ENCODE measurements at places on chromosomes 5 and 9. TPM values are rescaled to one million over a fixed set of nuclear protein-coding genes. Genes with fewer than 3 reads are reported as not detected.

HNRNPAB gene
- total RNA-seq, result 379 TPM

IL13 gene
- total RNA-seq, result not detected

PCDHGB5 gene
- total RNA-seq, result 2.1 TPM

RLN2 gene
- total RNA-seq, result 0.24 TPM

ZNF474 gene
- 0.21 TPM for total RNA-seq

TTC33 gene
- total RNA-seq, result 8.5 TPM

CRHBP gene
- total RNA-seq, result 0.21 TPM

TXNDC8 gene
- total RNA-seq, result not detected

UBE2QL1 gene
- 0.15 TPM for total RNA-seq

ZNF454 gene
- total RNA-seq, result not detected

TRIM36 gene
- 1.8 TPM for total RNA-seq

TNFSF15 gene
- 0.40 TPM for total RNA-seq

CSF1R gene
- total RNA-seq, result 0.33 TPM

ANKRD31 gene
- total RNA-seq, result 0.05 TPM

IL7R gene
- 0.46 TPM for total RNA-seq

SLC36A2 gene
- not detected for total RNA-seq

FAT2 gene
- total RNA-seq, result not detected

MAMDC2 gene
- 0.40 TPM for total RNA-seq

ZNF300 gene
- 2.7 TPM for total RNA-seq

CCDC192 gene
- not detected for total RNA-seq

TMEM215 gene
- not detected for total RNA-seq

TSSK1B gene
- not detected for total RNA-seq

CHSY3 gene
- total RNA-seq, result 0.13 TPM

INSYN2B gene
- 0.73 TPM for total RNA-seq

FOXD4L6 gene
- total RNA-seq, result not detected

WNT8A gene
- not detected for total RNA-seq

INSL6 gene
- not detected for total RNA-seq

IRX4 gene
- total RNA-seq, result 0.42 TPM

SLC34A1 gene
- not detected for total RNA-seq

LPCAT1 gene
- 142 TPM for total RNA-seq

CLTA gene
- total RNA-seq, result 420 TPM

ATG10 gene
- 9.4 TPM for total RNA-seq

GFI1B gene
- not detected for total RNA-seq

APBA1 gene
- 0.51 TPM for total RNA-seq

DCANP1 gene
- not detected for total RNA-seq

LURAP1L gene
- 14.6 TPM for total RNA-seq

IFNA13 gene
- total RNA-seq, result not detected

C5 gene
- total RNA-seq, result 11.6 TPM

MARCOL gene
- total RNA-seq, result not detected

SPATA31C1 gene
- total RNA-seq, result not detected

ADAMTS6 gene
- total RNA-seq, result 0.08 TPM

ZFP2 gene
- total RNA-seq, result not detected

GZMA gene
- not detected for total RNA-seq

S100Z gene
- total RNA-seq, result not detected

WNK2 gene
- total RNA-seq, result 7.7 TPM

PDCD1LG2 gene
- total RNA-seq, result 0.24 TPM

KLF9 gene
- 0.75 TPM for total RNA-seq
